ENCODE measurements at places on chromosomes 3 and 15.
A peak's percentile ranks its signal among the peaks of the same experiment; 100 is the strongest.

- no peak for DNase-seq
These were observed 569.0 kb downstream of the NTRK3 start for GRCh38 chr15:87687523-87687870.

GRCh38 chr15:92168066-92168683, 225.5 kb upstream of the ST8SIA2 start:
- no peak for DNase-seq

DNA sequence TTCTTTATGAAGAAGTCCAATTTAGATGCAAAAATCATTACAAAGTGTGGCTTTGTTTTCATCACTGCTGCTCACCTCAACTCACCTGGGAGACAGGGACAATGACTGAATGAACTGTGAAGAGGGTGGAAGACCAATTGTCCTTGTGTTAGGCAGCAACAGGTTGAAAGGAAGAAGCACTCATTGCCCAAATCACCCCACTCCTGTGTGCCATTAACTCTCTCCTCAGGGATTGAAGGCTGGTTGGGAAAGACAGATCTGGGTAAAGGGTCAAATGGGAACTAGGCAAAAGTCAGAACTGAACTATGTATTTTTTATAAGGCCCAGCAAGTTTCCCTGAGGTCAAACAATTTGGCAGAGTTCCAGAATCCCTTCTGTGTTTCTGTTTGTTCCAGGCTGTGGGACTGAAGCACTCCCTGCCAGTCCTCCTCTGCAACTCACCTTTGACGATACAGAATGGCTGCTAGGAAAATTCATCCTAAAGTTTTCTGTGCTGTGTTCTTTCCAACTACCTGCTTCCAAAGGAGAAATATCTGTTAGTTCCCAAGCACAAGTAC, 68.6 kb upstream of the CCDC39 start:
- DNase-seq: no peak

DNA sequence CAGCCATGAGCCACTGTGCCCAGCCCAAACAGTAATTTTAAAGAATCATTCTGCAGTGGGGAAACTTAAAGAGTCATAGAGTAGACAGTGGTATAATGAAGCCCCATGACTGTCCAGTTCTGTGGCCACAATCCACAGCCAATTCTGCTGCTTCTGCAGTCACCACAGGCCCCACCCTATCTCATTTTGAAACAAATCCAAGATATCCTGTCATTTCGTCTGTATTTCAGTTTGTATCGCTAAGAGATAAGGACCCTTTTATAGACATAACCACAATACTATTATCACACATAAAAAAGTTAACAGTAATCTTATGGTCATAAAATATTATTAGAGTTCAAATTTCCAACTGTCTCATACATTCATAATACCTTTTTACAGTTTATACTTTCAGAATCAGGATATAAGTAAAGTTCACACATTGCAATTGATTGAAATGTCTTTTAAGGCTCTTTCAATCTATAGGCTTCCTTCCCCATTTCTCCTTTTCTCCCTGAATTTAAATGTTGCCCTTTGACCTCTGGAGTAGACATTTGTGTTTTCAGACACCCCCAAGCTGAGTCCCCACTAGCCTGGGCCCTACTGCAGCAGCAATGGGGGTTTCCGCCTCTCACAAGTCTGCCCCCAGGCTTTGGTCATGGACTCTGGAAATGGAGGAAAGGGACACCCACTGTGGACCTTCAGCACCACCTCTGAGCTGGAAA, 4.2 kb upstream of the NUP210 start:
- no peak for DNase-seq

GRCh38 chr3:53102601-53103147, 27.6 kb downstream of the RFT1 start:
- DNase-seq: peak; percentile 30

DNA sequence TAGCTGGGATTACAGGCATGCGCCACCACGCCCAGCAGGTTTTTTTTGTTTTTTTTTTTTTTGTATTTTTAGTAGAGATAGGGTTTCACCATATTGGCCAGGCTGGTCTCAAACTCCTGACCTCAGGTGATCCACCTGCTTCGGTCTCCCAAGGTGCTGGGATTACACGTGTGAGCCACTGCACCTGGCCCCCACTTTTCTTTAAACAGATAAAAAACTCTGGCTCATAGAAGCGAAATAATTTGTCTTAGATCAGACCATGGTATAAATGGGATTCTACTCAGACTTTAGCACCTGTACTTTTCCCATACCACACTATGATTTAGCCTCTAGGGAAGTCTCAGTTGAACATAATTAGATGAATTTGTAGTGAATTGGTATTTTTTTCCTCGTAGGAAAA, 182.4 kb downstream of the AKAP13 start:
- no peak for DNase-seq

DNA sequence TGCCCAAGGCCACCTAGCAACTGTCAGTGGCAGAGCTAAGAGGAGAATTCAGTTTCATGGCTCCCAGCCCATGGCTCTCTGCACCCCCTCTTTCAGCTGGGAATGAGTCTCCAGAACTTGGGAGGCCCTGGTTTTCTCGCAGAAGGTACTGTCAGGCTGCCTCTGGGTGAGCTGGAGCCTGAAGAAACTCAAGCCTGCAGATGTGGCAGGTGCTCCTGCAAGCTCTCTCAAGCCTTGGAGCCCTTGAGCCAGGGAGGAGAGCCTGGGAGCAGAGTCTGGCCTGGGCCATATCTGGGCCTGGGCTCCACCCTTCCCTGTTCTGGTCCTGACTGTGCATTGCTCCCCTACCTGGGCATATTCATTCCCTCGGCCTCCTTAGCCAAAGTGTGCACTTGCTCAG, 74.4 kb upstream of the TLE3 start:
- DNase-seq: no peak

DNA sequence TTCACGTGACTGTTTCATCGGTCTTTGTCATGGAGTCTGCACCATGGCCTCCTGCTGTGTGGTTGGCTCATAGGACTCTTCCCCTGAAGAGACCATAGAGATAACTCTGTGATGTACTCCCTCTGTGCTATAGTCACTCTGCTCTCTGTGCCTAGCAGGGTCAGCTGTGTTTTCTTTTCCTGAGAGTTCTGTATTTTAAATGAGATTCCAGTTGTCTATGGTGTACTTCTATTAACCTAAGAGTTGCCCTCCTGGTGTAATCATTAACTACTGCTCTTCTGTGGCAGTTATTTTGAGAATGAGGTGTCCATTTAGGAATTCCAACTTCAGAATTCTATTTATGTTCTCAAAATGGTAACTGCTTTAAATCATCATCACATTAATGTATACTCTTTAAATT, 114.5 kb upstream of the ARPP21 start:
- DNase-seq: no peak

DNA sequence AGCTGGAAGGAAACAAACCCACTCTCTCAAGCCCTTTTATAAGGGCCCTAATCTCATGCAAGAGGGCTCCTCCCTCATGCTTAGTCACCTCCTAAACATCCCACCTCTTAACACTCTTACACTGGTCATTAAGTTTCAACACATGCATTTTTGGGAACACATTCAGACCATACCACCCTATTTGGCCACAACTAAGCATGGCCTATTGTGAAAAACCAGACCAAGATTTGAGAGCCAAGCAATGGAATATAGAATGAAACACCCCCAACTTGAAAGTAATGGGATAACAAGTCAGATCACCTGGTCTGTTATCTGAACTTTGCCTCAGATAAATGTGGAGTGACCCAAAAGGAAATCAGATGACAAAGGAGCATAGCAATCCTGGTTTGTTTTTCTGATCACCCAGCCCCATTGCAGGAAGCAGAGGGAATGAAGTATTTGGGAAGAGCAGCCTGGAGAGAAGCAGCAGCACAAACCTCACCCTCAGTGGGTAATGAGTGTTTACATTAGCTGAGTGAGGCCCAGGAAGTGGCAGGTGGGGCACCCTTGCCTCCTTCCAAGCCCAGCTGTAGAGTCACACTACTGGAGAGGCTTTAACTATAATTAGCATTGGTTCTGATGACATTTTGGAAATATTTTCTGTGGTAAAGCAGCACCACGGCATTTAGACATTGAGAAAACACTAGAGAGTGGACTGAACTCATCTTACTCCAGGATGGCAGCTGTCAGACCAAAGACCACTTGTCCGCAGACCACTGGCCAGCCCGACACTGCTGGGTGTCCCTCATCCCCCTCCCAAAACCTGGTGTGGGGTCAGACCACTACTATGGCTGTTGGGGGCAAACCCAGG, 48.8 kb upstream of the PRTG start:
- DNase-seq: no peak

DNA sequence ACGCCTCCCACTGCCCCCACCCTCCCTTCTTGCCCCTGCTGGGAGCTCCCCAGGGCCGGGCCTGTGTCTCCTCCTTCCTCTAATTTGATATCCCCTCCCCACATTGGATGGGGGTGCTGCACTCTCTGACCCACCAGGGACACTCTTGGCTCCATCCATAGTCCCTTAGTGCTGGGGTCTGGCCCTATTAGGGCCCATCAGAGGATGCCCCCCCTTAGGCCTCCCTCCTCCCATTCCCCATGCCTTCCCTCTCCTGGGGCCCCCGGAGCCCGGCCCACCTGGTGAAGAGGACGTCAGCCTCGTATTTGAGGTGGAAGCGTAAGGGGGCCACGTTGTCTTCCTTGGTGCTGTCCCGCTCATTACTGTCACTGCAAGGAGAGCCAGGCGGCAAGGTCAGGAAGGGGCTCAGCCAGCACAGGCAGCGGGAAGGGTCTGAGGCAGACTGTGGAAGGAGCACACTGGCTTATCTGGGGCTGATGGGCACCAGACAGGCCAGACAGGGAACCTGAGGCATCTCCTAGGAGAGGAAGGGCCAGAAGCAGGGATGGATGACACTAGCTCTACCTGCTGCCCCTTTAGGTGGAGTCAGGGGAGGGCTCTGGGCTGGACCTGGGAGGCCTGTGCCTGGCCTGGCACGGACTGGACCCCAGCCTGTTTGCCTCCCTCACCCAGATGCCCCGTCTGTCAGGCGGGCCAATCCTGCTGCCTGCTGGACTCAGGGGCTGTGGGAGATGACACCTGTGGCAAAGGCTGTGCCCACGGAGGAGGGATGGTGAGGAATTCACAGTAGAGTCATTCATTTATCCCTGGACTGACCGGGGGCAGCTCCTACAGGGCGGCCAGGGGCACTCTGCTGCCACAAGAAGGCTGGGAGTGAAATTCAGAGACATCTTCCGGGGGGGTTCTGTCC, 36.2 kb downstream of the FEM1B start:
- DNase-seq: no peak

- no peak for DNase-seq
These were observed 153.7 kb upstream of the ABI3BP start for GRCh38 chr3:101146946-101147345.

DNA sequence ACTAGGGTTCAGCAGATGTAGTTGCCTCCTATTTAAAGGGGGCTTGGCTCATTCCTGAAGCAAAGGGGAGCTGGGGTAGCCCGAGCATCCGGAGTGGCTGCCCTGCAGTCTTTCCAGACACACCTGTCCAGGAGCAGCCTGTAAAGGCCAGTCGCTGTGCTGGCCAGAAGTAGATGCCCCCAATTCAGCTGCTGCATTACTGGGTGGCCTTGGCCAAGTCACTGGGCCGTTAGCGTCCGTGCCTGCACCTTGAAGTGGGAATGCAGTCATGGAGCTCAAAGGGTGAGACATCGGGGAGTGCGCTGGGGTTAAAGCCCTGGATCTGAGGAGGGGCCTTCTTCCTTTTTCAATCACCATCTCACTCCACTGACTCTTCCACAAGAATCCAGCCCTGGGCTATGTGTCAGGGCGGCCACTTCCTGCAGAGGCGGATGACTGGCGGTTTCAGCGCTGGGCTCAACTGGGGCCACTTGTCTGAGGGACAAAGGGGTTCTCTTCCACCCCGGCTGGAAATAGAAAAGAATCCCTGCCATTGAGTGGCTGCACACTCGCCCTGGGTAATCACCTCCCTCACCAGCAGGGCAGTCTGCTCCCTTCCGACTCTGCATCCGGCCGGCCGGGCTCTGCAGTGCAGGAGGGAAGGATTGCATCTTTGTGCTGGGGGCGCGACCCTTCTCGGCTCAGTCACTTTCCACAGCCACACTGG, 11.8 kb downstream of the ALDH1A3 start:
- no peak for DNase-seq

- no peak for DNase-seq
These were observed 1.4 kb upstream of the NSMCE3 start for GRCh38 chr15:29270976-29271375.

GRCh38 chr15:82712036-82712435, 2.4 kb upstream of the AP3B2 start:
- no peak for DNase-seq

DNA sequence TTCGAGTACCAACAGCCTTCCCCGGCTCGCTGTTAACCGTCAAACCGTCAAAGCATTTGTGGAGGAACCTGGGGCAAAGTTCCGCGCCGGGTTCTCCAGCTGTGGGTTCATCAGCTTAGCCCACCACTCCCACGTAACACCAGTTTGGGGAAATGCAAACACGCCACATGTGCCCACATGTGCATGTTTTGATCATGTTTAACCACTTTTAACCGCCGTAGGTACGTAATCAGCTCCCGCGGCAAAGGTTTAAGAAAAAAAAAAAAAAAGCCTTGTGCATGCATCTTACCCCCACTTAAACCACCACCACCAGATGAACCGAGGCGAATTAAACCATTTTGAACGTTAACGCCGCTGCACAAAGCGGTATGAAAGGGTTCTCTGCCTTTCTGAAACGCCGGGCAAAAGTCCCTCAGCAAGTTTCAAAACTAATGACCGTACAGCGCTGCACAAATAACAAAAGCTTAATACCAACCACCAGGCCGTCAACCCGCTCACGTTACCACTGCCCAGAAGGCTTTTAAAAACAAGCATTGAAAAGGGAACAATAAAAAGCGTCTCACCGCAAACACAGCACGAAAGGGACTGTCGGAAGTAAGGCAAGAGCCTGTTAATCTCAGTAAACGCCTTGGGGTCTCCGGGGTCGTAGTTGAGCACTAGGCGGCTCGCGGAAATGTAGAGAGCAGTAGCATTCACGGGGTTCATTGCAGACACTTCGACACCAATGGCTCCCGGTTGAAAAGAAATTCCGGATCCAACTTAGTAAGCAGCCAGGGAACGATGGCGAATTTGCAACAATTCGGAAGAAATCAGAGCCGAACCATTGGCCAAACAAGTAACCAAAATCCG, 1.5 kb downstream of the MSL2 start:
- DNase-seq: peak; percentile 66

DNA sequence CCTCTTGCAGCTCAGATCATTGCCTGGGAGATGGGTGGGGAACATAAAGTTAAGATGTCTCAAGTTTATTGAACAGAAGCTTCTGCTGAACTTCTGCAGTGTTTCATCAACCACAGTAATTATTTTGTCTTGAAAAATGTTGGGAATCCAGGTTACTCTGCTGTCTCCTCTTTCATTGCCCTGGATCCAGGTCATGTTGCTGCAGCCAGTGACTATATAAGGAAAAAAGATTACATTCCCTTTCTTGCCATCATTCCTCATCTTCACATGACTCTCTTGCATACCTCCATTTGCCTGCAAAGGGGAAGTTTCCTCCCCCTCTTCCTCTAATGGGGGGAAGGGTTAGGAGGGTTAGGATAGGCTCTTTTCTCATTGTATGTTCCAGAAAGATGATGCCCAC, 15.1 kb downstream of the GMNC start:
- no peak for DNase-seq
